Stimulated activated CD4-positive, alpha-beta T cell treated with anti-CD3 and anti-CD28 coated beads, Interleukin-15, amount 100 ng/mL, for 1 hour (primary cell): ENCODE measurements at places on chromosomes 7 and 10.
A peak's percentile ranks its signal among the peaks of the same experiment; 100 is the strongest.

DNA sequence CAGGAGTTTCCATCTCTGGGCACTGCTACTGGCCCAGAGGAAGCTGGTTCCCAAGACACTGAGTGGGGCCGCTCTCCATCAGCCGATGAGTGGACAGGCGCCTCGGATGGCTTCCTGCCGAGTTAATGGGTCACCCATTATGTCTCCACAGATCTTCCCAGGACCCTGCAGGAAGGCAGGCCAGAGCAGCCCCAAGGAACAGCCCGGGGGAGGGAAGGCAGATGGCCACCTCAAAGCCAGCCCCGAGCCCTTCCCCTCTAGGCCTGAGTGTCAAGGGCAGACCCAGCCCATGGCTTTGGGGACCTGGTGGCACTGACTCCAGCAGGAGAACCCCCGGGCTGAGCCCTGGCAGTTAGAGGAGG, 3.4 kb upstream of the LFNG start:
- DNase-seq = no peak

DNA sequence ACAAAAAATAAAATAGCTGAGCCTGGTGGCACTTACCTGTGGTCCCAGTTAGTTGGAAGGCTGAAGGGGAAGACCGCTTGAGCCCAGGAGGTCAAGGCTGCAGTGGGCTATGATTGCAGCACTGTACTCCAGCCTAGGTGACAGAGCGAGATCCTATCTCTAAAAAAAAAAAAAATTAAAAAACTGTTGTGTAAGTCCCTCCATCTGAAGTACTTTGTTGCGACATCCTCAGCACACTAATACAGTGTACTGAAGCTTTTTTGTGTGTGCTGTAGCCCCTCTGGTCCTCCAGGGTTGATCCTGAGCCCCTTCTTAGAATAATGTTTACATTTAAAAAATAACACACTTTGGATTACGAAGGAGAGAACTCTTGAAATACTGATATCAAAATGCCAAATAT, 71.3 kb downstream of the PFKFB3 start:
- DNase-seq = no peak

DNA sequence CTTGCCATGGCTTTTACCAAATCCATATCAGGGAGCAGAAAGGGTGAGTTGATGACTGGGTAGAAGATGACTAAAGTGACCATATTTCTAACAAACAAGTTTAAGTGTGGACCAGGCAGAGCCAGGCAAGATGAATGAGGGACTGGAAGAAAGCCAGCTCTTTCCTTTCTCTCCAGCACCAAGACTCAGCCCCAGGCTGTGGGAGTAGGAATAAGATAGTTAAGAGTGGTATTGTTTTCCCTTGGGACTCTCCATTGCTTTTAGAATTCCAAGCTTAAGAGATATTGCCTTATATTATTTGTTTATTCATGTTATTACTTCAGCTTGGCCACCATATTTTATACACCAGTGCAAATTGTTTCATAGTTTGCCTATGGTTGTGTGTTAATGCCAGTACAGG, 28.8 kb upstream of the TSPAN33 start:
- no peak for DNase-seq

GRCh38 chr7:32518534-32519140, 23.3 kb downstream of the AVL9 start:
- DNase-seq = no peak

DNA sequence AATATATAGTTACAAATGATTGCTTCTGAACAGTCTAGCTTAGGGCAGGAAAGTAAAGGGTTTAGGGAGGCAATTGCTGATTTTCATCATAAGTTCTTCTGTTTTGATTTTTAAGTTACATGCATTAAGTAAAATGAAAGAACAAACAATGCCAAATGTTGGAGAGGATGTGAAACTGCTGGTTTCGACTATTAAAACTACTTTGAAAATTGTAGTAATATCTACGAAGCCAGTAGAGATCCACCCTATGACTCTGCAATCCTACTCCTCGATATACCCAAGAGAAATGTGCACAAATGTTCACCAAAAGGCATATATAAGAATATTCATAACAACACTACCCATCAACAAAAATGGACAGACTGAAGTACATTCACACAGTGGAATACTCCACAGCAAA, 24.3 kb downstream of the PDZD8 start:
- DNase-seq = no peak

DNA sequence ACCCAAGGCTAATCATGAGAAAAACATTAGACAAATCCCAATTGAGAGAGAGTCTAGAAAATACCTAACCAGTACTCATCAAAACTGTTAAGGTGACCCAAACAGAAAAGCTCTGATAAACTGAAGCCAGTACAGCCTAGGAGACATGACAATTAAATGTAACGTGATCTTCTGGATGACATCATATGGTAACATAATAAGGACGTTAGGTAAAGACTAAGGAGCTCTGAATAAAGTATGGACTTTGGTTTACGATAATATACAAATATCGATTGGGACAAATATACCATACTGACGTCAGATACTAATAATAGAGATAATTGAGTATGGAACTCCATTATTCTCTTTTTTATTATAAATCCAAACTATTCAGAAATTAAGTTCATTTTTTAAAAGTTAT, 561.1 kb upstream of the STEAP1 start:
- no peak for DNase-seq

DNA sequence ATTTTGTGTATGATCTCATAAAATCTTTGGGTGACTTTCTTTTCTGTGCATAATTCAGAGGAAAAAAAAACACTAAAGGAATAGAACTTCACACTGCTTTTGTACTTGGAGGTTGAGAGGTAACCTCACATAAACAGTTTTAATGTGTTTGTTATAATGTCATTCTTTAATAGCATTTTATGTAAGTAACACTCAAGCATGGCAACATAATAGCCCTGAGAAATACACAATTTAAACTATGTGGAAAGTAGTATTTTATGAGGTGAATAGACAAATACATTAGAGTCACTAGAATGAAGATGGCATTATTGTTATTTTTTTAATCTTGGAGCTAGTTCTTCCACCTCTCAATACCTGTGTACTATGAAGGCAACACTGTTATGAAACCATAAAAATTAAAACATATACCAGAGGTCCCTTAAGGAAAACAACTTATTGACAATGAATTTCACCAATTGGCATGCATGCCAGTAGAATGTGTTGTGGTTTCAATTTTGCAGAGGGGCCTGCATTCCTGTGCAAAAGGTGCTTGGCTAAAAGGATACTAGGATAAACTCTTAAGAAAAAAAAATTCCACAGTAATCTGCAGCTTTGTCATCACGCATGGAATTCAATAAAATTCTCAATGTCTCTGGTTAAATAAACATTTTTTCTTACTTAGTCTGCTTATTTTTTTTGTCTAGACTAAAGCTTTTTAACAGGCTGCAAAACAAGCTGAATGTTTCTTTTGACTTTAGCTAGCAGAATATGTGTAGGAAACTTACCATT, 102.5 kb downstream of the CD36 start:
- no peak for DNase-seq

- no peak for DNase-seq
Observed at GRCh38 chr7:130292682-130293257, at the start of gene CPA4. TSS of gene CPA4 (plus strand) at chr7:130293161. CDS start at chr7:130293181, 20 bp downstream.

DNA sequence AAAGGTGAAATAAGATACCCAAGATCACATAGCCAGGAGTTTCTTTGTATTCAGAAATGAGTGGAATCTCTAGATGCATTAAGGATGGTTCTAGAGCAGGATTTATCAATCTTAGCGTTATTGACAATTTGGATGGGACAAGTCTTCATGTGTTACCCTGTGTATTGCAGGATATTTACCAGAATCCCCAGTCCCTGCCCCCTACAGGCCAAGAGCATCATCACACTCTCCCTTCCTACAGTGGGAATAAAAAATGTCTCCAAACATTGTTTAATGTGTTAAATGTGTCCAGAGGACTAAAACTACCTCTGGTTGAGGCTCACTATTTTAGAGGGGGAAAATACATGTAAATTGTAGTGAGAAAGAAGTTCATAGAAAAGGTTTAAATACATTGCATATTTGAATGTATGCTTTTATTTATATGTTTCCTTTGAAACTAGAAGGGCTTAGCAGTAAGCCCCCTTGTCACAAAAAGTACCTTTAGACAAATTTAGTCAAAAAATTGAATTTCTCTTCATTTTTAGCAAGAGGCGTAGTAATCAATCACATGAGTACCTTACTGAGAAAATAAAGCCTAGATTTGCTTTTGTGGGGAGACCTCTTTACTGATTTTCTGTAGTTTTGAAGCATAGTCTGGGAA, 141.2 kb downstream of the MLLT10 start:
- DNase-seq = peak; percentile 5

DNA sequence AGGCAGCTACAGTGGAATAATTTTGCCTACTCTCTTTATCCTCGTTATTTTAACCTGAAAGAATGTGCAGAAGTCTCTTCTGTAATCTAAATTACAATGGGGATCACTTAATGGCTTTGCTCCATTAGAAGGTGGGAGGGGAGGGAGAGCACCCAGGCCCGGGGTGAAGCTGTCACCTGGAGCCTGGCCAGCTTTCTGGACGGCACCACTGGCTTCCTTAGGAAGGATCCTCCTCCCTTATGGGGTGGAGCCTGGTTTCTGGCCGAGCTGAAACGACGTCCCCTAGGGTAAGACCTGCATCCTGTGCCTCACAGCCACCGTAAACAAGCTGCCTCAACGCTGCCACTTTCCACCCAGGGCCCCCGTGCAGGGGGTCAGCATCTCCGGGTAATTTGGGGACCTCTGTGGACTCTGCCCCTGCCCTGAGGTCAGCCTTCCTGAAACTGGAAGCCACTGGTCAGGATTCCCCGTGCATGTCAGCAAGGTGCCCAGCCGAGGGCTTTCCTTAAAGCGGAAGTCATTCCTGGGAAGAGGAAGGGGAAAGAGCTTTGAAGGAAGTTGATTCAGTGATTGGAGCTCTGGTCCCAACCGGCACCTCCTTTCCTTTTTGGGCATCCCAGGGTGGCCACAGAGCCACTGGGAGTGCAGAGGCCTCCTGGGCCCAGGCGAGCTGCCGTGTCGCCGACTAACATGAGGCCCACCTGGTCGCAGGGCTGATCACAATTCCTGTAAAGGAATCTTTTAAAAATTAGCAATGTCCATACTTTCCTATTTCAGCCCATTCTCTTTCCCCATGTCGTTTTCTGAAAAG, 569.1 kb downstream of the DNAJB6 start:
- DNase-seq = no peak

- DNase-seq = no peak
Observed at GRCh38 chr10:62903828-62904227, 87.7 kb upstream of the EGR2 start.

- no peak for DNase-seq
Observed at GRCh38 chr7:105748701-105749100, 127.7 kb downstream of the ATXN7L1 start.

- DNase-seq = no peak
Observed at GRCh38 chr7:100803398-100804161, 23.7 kb downstream of the EPHB4 start.

GRCh38 chr7:44158873-44159631, 17.9 kb upstream of the MYL7 start:
- DNase-seq = no peak

- no peak for DNase-seq
Observed at GRCh38 chr7:121945066-121945465, 72.1 kb downstream of the PTPRZ1 start.

- no peak for DNase-seq
Observed at GRCh38 chr7:18302097-18302496, 193.5 kb upstream of the HDAC9 start.

DNA sequence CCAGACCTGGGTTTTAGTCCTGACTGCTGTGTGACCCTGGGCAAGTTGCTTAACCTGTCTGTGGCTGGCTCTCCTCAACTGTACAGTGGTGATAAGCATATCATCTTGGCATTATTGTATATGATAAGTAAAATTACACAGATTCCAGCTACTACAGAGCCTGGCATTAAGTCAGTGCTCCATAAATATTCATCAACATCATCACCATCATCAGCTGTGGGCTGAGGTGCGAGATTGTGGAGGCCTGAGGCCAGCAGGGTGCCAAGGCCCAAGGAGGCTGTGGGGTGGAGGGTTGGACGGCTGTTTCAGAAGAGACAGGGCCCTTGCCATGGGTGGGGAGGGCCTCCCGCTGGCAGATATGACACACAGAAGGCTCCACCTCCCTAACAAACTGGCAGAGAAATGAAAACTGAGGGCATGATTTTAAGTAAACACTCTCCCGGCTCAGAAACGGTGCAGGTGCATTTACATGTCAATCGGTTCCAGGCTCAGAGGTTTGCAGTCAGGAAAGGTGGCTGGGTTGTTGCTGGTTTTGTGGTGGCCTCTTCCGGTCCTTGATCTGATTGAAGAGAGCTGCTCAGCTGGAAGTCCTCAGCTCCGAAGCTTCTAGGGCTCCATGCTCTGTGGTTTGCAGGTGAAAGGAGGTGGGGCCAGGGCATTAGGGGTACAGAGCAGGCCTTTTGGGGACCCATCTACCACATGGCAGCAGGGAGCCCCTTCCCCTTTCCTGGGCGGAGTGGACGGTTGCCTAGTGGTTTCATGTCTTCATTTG, 10.2 kb downstream of the CRYGN start:
- DNase-seq = no peak

DNA sequence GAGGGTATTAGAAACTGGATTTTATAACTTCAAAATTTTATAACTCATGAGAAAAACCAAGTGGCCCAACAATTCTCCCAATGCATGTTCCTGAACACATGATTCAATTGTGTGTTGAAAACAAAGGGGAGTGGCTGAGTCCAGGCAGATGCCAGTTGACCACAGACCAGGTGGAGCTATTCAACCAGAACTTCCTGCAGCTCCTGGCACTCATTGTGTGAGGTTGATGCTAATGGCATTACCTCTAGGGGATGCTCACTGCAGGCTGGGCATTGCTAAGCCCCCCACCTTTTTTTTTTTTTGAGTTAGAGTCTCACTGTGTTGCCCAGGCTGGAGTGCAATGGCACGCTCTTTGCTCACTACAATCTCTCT, 20.3 kb downstream of the MYOF start:
- DNase-seq = no peak

- no peak for DNase-seq
Observed at GRCh38 chr7:1040790-1041189, 3.6 kb upstream of the GPR146 start.
